Dermis microvascular lymphatic vessel endothelial cell (primary cell): ENCODE measurements at places on chromosomes 7 and 10.

- peak; percentile 66 for DNase-seq
Measured at GRCh38 chr7:114539575-114539974, 125.0 kb downstream of the FOXP2 start.

DNA sequence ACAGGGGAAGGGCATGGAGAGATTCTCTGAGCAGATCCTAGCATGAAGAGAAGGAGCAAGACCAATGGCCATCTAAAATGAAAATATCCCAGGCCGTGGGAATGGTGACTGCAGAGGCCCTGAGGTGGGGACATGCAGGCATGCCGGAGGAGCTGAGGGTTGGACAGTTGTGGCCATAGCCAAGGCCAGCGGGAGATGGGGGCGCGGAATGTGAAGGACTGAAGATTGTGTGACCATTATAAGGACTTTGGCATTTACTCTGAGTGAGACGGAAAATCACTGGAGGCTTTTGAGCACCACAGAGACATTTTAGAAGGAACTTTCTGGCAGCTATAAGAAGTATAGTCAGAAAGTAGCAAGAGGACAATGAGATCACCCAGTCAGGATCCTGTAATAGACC is 341.1 kb downstream of the SFMBT2 start:
- no peak for DNase-seq

DNA sequence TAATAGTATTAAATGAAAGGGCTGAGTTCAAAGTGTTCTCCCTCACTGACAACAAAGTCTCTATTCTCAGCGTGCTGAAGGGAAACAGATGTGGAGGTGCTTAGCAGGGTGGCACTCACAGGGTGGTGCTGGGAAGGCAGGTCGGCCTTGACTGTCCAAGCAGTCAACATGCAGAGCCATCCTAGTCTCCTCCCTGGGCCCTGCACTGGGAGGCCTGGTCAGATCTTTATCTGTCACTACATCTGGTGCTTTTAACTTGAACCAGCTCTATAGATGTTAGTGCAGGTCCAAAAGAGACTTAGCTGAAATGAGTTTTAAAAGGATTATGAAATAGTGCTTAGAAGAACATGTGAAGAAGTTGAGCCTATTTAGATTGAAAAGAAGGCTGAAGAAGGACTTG is 82.1 kb downstream of the AVL9 start:
- DNase-seq = no peak

DNA sequence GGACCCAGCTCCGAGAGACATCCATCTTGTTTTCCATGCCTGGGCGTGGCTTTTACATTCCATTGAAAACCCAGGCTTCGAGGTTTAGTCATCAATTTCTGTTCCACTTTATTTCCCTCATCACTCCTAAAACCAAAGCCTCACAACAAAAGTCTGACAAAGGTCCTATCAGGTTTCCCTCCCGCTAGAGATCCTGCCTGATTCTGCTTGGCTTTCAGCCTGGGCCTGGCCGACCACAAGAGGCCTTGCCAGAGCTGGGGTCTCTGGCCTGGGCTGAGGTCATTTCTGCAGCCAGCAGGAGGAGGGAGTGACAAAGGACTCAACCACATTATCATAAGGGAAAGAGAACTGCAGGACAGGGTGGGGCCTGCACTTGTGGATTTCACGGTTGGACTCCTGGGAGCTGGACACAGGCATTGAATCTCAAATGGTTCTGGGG is 167.0 kb downstream of the FANK1 start:
- DNase-seq = no peak

GRCh38 chr10:18456984-18457383 is 194.4 kb downstream of the NSUN6 start:
- no peak for DNase-seq

DNA sequence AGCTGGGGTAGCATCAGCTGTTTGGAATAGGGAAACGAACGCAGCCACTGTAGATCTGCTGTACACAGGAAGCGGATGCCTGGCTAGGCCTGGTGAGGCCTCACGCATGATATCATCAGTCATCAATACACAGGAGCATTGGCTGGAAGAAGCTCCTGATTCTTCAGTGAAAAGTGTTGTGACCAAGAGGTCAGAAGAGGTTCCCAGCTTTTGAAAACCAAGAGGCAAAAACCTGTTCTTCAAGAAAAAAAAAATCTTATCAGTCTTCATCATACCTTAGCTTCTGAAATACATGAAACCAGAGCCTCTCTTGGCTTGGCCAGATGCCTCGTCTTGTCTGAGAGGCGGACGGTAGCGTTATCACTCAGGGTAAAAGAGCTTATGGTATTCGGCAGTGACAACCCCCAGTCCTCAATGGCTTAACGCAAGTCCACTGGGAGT is 139.3 kb upstream of the TCF7L2 start:
- DNase-seq = no peak

DNA sequence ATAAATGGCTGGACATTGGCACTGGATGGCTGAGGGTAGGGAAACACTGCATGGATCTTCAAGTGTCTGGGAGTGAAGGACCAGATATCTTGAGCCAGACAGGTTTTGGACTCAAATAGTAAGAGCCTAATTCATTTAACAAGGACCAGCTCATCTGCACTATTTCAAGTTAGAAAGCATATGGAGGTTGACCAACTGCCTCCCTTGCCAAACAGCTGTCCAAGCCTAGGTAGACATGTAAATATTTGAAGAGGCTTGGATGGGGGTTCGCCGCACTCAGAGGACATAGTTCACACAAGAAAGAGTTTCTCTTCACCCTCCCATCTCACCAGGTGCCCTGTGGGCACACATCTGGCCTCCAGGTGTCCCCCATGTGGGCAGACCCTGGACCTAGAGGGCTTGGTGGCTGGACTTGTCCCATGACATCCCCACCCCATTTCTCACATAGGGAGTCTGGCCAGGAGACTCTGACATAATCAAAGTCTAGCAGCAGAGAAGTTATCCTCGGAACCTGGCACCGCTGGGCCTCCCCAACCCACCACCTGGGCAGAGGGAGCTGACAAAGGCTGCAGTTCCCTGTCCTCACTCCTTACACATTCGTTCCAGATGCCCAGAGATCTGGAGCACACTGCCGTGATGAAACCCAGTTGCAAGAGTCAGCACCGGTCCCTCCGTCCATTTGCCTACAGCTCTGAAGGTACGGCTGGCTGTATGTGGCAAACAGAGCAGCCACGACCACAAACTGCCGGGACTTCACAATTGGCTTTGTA is 116.9 kb upstream of the GDF10 start:
- DNase-seq = no peak

- DNase-seq = peak; percentile 18
Measured at GRCh38 chr10:79400146-79401004, 45.0 kb downstream of the ZCCHC24 start.

DNA sequence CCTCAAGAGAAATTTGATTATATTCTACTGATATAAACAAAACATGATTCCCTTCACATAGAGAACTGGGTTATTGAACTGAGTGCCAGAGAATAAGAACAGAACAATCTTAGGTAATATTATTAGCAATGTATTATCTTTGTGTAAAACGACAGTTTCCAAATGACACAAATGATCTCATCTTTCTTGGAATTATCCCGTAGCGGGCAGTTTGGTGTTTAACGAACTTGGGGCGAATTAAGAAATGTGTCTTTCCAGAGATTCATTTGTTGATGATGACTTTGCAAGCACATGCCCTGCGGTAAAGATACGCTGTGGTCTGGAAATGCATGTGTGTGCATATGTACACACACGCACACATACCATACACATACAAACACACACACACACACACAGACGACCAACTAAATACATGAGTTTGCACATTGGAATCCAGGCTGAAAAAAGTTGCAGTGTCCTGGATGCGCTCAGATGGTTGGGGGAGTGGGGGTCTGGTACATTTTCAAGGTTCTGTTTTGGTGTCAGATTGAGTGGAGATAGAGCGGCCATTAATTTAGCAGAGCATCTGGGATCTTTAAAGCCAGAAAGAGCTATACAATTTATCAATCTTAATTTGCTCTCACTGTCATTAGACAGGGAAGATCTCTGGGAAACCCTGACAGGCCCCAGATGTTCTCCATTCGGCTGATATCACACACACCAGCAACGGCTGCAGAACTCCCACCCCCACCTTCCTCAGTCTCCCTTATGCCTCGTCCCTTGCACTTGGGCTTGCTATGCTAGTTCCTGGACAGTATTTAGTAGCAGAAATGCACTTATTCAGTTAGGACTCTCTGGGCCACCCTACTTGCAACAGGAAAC is 112.4 kb upstream of the FAM171A1 start:
- no peak for DNase-seq

GRCh38 chr7:149773446-149774236 is at the start of gene ZNF467:
ZNF467 (minus strand) TSS chr7:149773588; CDS start chr7:149771032, 2,556 bp downstream.
- peak; percentile 39 for DNase-seq

DNA sequence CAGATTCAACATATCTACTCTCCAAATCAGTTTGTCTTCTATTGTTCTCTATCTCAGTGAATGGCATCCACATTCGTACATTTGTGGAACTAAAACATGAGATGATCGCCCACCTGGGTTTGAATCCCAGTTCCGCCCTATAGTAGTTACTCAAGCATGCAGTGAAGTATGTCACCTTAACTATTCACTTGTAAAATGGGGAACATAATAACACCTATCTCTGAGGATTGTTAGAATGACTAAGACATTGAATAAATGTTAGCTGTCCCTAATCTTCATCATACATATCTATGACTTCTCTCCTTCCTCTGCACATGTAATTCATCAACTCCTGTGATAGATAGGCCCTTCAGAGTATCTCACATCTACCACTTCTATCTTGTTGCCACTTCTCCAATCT is 24.7 kb downstream of the UBE2D1 start:
- DNase-seq = no peak

GRCh38 chr7:106773721-106774120 is 91.4 kb upstream of the PIK3CG start:
- no peak for DNase-seq

DNA sequence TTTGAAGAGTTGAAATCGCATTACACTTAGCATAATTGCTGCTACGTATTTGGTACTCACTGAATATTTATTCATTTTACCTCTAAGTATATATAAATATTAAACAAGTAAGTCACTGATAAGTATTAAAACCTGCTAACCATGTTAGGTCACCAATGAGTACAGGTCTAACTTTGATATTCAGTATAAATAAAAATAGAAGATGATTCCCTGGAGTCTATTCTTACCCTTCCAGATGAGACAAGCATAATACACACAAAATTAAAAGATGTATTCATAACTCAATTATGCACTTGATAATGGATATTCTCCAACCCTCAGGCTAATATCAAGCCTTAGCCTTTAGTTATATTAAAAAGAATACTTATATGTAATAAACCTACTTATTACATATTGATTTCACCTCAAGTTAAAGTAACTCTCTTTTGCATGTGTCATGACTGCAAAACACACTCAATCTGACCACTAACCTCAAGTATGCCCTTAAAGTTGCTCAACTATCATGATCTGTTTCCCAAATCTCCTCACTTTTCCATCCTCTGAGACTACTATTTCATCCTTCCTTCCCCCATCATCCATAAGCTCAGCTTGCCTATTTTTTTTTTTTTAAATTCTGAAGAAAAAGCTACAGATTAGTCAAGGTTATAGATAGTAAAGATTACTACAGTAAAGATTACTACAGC is 46.8 kb downstream of the IPMK start:
- no peak for DNase-seq

DNA sequence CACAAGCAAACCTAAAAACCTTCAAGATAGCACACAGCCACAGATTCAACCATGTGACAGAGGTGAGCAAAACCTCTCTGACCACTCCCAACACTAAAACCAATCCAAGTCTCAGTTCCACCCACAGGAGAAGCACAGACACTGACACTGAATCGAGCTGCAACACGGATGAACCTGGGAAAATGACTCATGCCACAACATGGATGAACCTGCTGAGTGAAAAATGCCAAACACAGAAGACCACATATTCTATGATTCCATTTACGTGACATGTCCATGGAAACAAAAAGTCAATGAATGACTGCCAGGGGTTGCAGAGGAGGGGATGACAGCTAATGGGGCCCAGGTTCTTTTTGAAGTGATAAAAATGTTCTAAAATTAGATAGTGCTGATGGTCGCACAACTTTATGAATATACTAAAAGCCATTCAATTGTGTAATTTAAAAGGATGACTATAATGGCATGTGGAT is 22.0 kb downstream of the CYTH3 start:
- DNase-seq = no peak

DNA sequence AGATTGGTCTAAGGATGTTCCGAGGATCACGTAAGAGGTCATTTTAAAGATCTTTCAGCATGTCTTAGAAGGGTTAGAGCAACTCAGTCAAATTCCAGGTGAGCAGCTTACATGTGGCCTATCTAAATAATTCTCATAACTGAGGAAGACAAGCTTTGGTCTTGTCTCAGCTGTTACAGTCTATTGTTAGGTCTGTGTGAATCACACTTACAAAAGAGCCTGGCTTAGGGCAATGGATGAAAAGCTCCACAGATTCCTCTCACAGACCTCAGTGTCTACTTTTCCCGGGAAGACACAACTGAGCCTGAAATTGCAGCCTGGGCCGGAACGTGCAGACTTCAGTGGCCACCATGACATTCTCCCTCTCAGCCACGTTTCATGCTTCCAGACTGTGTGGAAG is 173.1 kb downstream of the INHBA start:
- no peak for DNase-seq

DNA sequence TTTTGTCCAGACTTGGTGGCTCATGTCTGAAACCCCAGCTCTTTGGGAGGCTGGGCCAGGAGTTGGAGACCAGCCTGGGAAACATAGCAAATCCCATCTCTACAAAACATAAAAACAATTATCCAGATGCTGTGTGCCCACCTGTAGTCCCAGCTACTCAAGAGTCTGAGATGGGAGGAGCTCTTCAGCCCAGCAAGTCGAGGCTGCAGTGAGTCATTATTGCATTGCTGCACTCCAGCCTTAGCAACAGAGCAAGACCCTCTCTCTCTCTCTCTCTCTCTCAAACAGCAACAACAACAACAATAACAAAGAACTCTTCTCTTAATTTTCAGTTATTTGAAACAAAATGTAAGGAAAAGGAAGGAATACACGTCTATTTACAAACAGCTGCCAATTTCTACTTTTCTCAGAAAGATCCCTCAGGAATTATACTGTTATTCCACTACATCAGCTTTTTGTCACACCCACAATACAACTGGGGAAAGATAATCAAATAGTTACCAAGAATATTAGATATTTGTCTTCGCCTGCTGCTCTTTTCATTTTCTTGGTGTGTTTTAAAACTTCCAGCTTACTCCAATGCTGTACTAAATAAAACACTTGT is 5.1 kb upstream of the TSPAN12 start:
- no peak for DNase-seq

DNA sequence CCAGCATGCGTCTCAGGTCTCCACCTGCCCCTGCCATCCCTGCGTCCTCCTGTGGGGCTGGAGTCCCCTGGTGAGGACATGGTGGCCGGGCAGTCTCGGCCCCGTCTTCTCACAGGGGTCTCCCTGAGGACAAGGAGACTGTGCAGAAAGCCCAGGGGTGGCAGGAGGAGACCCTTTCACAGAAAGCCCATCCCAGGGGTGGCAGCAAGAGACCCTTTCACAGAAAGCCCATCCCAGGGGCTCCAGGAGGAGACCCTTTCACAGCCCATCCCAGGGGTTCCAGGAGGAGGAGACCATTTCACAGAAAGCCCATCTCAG is 14.8 kb upstream of the CHST12 start:
- DNase-seq = no peak

- no peak for DNase-seq
Measured at GRCh38 chr10:75418293-75418692, 13.1 kb upstream of the LRMDA start.

- peak; percentile 33 for DNase-seq
Measured at GRCh38 chr7:1931256-1931950, 261.3 kb downstream of the ELFN1 start.

GRCh38 chr7:100745184-100745583 is 11.8 kb downstream of the ZAN start:
- peak; percentile 24 for DNase-seq

- no peak for DNase-seq
Measured at GRCh38 chr7:158246272-158246959, 341.2 kb downstream of the PTPRN2 start.
